Stimulated activated CD4-positive, alpha-beta T cell treated with anti-CD3 and anti-CD28 coated beads, Interleukin-2, amount 100 ng/mL, for 48 hours (primary cell): ENCODE measurements at places on chromosomes 16 and 17.

GRCh38 chr17:32323811-32324491 is 18.0 kb downstream of the C17orf75 start:
- peak; percentile 7 for DNase-seq

GRCh38 chr17:37726248-37726647 is 18.6 kb downstream of the HNF1B start:
- no peak for DNase-seq

DNA sequence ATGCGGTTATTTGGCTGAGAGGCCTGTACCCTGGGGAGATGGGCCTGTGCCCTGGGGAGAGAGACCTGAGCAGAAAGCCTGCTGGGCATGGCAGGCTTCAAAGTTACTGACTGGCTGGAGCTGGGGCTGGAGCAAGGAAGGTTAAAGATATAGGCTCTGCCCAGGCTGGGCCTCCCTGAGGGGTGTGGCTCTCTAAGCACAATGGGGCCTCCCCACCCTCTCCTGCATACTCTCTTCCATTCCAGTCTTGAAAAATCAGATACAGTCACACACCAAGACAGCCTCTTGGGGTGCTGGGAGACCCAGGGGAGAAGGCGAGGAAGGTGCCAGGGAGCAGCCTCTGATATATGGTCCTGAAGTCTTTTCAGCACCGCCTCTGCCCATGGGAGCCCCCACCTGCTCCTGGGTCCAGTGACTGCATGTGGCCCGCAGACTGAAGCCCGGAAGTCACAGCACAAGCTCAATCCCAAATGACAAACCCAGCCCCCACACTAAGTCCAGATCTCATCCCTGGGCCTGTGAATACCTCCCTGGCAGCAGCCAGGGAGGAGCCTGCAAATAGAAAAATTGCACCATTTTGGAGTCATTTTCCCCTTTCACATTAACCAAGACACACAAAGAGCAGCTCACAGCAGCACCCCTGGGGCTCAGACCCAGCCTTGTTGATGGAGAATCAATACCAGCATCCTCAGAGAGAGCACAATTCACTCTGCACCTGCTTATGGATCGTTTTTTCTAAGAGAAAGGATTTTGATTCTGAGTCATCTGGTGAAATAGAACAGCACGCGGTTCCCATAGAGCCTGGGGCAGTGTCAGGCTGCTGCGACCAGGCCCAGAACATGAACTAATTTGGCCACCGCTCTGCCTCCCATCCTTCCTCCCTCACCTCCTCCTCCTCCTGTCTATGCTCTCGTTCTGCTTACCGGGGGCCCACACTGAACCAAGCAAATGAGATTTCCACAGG is 25.6 kb upstream of the CACNG1 start:
- no peak for DNase-seq

- no peak for DNase-seq
These were observed 125.2 kb downstream of the RAP1GAP2 start for GRCh38 chr17:2921443-2921842.

DNA sequence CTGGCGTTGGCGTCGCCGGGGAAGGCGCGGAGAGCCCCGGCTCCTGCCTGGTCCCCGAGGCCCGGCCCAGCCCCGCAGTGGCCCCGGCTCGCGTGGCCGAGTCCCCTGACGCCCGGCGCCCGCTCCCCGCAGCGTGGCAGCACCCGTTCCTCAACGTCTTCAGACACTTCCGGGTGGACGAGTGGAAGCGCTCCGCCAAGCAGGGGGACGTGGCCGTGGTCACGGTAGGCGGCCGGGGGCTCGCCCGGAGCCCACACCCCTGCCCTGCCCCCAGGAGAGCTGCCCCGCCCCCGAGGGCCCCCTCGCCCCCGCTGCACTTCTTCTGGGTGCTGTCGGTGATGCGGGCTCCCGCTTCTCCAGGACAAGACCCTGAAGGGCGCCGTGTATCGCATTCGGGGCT is 466 bp downstream of the WDR90 start:
- no peak for DNase-seq

- DNase-seq: no peak
These were observed 404 bp downstream of the EMC6 start for GRCh38 chr17:3669085-3669347.

GRCh38 chr17:82205720-82206508 is 6.7 kb downstream of the CCDC57 start:
- peak; percentile 73 for DNase-seq

GRCh38 chr16:88879788-88880055 is 13.3 kb upstream of the PABPN1L start:
- no peak for DNase-seq

DNA sequence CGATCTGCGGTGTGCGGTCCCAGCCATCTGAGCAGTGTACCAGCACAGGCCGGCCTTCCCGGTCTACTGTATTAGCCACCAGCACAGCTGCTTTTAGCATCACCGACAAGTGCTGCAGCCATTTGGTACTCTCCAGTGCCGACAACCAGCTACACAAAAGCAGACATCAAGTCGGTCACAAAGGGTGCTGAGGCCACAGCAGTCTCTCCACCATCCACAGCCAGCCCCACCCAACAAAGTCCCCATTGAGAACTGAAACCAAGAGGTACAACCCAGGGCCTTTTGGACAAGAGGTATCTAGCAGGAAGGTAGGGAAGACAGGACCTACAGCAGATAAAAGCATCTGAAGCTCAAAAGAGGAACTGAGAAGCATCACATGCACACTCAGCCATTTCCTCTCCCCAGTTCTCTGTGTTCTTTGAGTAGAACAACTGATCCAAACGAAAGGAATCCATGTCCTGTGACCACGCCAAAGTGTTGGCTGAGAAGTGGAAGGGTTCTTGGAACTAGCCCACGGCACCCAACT is 9.5 kb downstream of the MTMR4 start:
- no peak for DNase-seq

- DNase-seq: no peak
These were observed 11.2 kb downstream of the CBFB start for GRCh38 chr16:67040166-67040565.

DNA sequence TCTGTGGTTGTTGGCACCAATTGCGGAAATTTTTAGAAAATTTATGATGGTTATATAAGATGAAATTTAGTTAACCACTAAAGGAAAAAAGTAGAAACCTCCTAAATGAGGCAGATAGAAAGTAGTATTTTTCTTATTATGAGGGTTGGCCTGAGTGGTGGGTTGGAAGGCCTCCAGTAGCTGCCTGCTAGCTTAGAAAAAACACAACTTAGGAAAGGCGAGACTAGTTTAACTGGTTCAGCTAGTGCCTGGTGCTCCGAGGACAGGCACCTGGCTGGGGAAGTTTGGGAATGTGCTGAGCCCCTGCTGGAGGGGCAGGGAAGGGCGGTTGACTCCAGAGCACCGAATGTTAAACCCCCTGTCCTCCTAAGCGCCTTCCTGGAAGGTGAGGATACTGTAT is 19.9 kb downstream of the LDHD start:
- DNase-seq: no peak

GRCh38 chr17:50533720-50534148 is 1.2 kb downstream of the EPN3 start:
- no peak for DNase-seq
